ENCODE measurements at places on chromosomes 16 and 17.

- no peak for DNase-seq
These were observed 3.9 kb downstream of the TRIM25 start for GRCh38 chr17:56909742-56910508.

DNA sequence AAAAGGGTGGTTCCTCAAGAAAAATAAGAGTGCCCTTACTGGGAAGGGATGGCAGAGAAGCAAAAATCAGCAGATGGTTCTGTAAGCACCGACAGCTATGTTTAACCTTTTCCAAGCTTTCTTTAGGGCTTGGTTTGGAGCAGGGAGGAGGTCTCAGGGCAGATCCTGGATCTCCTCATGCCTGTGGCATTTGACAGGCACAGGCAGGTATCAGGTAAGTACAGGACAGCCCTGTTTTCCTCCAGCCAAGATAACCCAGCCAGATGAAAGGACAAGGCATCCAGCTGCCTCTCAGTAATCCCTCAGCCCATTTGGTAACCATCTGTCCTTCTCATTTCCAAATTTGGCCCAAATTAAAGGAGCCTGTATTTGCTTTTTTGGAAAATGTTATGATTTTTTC lies 141.5 kb downstream of the TOX3 start:
- DNase-seq: no peak

DNA sequence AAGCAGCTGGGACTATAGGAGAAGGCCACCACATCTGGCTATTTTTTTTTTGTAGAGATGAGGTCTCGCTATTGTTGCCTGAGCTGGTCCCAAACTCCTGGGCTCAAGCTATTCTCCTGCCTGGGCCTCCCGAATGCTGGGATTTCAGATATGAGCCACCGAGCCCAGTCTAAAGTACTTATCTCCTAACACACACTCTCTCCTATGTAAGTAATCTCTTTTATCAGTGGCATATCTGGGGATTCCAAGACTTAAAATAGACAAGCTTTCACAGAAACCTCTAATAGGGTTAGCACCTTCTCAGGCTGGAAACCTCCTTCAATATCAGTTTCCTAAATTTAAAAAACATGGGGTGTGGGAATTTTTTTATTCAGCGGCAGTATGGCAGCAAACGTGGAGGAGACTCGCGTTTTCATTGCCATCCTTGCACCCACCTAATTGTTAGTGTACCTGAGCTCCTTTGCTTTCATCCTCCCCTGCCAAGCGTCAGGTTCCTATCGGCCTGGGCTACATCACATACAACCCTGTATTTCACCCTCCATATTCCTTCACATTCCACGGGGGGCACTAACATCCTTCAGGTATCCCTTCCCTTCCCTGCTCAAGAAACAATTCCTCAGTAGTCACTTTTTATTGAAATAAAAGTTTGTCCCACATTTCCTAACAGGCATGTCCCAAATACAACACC lies 1.1 kb downstream of the EZH1 start:
- DNase-seq: no peak

- peak; percentile 38 for DNase-seq
These were observed 625.5 kb upstream of the C16orf82 start for GRCh38 chr16:26441178-26441577.

DNA sequence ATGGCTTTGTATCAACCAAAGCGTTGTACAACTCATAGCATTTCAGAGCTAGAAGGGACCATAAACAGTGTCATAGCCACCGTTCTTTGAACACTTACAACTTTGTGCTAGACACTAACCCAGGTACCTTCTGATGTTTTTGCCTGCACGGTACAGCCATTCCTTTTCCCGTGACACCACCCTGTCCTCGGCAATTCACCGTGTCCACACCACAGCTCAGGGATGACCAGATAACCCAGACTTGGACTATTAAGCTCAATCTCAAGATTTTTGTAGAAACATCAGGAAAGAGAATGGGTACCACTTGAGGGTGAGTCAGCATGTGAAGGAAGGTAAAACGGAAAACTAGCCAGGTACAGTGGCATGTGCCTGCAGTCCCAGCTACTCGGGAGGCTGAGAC lies 9.8 kb upstream of the CBFB start:
- no peak for DNase-seq

DNA sequence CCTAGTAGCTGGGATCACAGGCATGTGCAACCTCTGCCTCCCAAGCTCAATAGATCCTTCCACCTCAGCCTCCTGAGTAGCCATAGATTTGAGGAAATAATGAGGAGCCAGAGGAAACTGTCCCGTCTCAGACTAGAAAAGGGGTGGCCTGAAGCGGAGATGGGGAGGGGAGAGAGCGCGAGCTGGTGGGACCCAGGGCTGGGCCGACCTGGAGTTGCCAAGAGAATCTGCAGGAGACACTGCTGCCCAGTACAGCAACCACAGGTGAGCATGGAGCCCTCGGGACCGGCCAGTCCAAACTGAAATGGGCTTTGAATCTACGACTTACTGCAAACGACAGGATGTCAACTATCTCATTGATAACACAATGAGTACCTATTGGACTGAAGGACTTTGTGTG lies 24.3 kb downstream of the CD300A start:
- no peak for DNase-seq

DNA sequence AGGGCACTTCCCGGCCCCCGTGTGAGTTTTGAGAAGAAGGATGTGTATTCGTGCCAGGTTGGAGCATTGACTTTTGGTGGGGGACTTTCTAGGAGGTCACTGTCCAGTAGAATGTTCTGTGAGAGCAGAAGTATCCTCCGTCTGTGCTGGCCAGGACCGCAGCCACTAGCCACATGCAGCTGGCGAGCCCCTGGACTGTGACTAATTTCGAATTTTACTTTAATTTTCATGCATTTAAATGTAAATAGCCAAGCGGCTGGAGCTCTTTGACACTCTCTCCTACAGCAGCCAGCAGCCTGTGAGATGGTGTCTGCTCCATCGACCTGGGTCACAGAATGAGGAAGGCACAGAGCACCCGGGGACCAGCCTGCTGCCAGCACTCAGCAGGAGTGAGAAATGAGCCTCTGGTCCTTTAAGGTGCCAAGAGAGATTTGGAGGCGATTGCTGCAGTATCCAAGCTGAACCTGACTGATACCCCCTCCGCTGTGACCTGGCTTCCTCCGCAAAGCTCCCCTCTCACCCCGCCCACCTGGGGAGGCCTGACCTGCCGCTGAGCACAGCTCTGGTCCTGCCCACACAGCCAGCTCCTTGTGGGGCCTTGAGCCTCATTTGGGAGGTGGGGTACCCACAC lies 7.8 kb downstream of the ATP2A3 start:
- no peak for DNase-seq

GRCh38 chr17:65366102-65366844 lies 195.2 kb downstream of the AXIN2 start:
- DNase-seq: no peak

DNA sequence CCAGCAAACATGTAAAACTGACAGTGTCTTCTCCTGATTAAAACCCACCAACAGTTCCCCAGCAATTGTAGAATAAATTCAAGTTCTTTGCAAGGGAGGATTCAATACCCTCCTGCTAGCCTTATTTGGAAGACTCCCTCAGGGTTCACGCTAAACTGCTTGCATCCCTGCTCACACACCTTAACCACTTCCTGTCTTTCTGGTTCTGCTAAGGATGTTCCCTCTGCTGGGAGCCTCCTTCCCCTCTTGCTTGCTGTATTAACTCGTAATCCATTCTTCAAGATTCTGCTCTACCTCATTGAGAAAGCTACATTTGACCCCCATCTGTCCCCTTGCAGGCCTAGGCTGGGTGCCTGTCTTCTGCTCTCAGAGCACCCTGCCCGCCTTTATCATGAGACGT lies 2.3 kb upstream of the SHISA6 start:
- DNase-seq: no peak

DNA sequence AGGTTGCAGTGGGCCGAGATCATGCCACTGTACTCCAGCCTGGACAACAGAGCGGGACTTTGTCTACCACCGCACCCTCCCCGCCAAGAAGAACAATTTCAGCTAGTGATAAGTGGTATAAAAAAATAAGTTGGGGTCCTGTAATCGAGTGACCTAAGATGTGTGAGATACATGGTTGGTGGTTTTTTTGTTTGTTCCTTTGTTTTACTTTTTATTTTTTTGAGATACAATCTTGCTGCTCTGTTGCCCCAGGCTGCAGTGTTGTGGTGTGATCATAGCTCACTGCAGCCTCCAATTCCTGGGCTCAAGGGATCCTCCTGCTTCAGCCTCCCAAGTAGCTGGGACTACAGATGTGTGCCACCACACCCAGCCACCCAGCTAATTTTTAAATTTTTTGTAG lies 58.7 kb downstream of the PITPNC1 start:
- no peak for DNase-seq

DNA sequence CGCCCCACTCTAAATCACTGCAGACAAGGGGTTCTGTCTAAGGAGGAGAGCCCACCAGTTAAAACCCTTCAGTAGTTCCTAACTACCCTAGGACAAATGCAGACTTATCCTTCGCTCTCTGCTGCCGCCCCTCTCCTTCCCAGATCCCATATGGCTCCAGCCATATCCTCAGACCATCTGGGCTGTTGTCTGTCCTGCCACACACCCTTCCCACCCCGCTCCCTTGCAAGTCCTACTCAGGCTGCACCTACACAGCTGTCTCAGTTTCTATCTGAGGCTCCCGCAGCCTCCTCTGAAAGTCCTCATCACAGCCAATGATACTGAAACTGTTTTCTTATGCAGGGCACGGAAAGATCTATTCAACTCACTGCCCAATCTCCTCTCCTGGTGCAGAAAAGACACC lies 720 bp upstream of the BCKDK start:
- no peak for DNase-seq

DNA sequence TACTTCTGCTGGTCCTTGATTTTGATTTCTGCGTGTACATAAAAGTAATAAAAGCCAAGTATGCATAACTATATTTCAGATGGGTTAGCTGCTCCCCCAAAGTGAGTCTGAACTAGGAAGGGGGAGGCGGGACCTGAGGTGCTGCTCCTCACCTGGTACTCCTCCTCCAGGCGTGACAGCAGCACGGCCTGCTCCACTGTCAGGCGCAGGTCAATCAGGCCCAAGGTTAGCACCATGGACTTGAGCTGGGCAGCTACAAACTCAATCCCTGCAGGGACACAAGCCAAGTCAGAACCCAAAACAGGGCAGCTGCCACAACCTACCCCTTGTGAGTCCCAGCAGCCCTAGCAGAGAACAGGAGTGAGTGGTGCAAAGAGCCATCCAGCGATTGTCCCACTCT lies 18.0 kb downstream of the ATPAF2 start:
- no peak for DNase-seq

- DNase-seq: no peak
These were observed 3.6 kb downstream of the PNMT start for GRCh38 chr17:39671651-39672521.

- DNase-seq: no peak
These were observed 514 bp downstream of the THRA start for GRCh38 chr17:40063187-40063771.

GRCh38 chr17:823501-823902 lies 41.3 kb downstream of the MRM3 start:
- DNase-seq: no peak

DNA sequence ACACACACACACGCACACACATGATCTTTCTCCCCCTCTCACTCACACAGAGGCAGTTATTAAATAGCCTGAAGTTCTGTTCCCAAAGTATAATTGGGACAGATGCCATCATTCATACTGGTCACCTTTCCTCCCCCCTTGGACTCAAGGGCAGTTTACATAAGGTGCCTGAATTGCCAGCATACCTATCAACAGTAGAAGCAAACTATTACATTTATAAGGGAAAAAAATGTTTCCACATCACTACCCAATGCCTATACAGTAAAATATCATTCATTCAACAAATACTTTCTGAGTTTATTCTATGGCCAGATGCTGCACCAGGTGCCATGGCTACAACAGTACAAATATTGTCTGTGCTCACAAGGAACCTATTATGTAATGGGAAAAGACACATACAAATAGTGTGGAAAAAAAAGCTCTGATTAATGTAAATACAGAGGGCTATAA lies 6.3 kb downstream of the CNTD1 start:
- no peak for DNase-seq

GRCh38 chr16:3363793-3364192 lies 8.1 kb downstream of the OR2C1 start:
- DNase-seq: no peak

GRCh38 chr16:88005181-88005581 lies 53.9 kb downstream of the BANP start:
- DNase-seq: no peak

GRCh38 chr16:56997264-56997663 lies 7.9 kb downstream of the NLRC5 start:
- DNase-seq: no peak

- DNase-seq: no peak
These were observed 149.8 kb upstream of the HS3ST2 start for GRCh38 chr16:22664132-22664531.

- no peak for DNase-seq
These were observed 1241.8 kb upstream of the GOT2 start for GRCh38 chr16:59975953-59976352.

GRCh38 chr16:11253009-11253994 lies 2.7 kb downstream of the SOCS1 start:
- peak; percentile 81 for DNase-seq

DNA sequence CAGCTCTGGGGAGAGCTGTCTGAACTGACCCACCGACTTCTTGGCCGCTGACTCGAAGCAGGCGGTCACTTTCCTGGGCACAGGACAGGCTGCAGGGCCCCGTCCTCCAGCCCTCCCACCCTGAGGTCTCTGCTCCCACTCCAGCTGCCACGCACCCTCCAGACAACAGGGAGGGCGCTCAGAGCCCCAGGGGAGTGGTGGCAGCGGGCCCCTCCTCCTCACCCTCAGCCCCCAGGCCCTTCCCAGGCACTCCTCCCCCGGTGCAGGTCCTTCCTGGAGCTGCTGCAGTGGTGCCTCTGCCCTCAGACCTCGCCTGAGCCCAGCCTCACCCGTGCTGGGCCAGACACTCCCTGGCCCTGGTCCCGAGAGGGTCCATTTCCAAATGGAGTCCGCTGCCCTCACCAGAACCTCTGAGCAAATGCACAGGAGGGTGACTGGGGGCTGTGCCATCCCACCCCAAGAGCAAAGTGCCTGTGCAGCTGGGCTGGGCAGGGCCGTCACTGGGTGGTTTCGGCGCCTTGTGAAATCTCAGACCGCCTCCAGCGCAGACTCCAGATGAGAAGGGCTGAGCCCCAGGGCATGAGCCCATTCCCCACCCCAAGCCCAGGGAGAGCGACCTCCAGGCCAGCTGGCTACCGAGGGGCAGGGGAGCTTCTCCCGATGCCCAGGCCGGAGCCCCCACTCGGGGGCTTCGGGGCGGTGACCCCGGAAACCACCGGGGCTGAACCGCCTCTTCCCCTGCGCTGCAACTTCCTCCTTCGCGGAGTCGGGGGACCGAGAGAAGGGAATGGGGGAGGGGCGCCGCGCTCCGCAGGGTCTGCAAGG lies 717 bp downstream of the CYBA start:
- DNase-seq: peak; percentile 62

GRCh38 chr16:8251298-8251697 lies 339.0 kb downstream of the TMEM114 start:
- no peak for DNase-seq

GRCh38 chr16:14362774-14363371 lies 267.2 kb downstream of the PARN start:
- no peak for DNase-seq

GRCh38 chr16:3748307-3748706 lies 31.0 kb upstream of the TRAP1 start:
- DNase-seq: no peak

GRCh38 chr16:30805056-30805369 lies 18.0 kb upstream of the ZNF629 start:
- no peak for DNase-seq

Data from CD4-positive, alpha-beta memory T cell (primary cell).